ENCODE measurements at places on chromosomes 6 and 20.
A peak's percentile ranks its signal among the peaks of the same experiment; 100 is the strongest.

- no peak for DNase-seq
These were observed 171.4 kb upstream of the PRSS16 start for GRCh38 chr6:27076116-27076515.

- no peak for DNase-seq
These were observed 169.0 kb downstream of the UST start for GRCh38 chr6:148915810-148916209.

DNA sequence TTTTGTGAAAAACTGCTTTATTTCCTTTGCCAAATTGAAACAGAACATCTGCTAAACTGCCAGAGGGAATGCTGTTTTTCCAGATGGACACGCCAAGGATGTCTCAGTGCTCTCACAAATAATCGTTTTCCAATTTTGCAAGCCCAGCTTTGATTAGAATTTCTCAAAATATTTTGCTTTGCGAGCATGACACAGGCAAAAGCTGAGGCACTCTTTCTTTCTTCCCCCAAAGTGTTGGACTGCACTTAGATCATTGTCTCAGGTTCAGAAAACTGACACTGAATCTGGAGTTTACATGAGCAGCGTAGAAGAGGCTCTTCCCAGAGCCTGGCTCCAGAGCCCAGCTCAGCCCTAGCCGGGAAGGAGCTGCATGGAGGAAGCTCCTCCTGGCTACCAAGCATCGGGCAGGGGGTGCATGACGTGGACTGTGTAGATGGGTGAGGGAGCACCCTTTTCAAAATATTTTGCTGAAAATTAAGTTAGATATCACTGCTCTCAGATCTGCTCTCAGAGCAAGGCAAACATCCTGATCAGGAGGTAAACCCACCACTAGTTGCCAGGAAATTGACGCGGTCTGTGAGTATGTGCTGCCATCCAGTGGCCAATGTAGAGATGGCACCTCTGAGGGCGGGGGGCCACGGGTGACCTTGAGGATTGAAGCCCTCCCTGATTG is 107.5 kb downstream of the SLC22A3 start:
- peak; percentile 83 for DNase-seq

- DNase-seq, result no peak
These were observed 139.1 kb downstream of the SCML4 start for GRCh38 chr6:107684996-107685395.

DNA sequence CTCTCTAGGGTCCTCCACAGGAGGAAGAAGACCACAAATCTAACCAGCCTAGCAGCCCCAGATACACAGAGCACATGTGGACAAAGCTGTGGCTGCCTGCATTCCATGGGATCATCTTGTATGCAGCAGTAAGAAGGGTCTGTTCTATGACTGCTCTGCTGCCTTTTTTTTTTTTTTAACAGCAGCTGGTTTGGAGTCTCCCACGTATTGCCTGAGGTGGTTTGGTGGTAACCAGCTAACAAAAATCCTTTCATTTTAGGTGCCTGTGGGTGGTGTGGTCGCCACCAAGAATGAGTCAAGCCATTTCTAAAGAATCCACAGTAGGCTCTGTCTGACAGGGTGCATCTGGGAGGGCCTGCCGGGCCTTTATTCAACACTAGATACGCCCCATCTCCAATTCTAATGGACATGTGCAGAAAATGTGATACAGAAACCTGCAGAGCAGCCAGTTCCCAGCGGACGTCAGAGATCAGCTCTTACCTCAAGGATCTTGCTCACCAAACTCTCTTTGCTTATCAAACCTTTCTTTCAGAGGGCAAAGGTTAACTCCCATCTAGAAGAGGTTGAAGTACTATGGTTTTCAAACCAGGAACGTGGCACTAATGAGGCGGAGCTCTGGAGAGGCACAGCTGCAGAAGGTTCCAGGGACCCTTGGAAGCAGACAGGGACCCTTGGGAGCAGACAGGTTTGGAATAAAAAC is 32.0 kb downstream of the GNAS-AS1 start:
- peak; percentile 23 for DNase-seq

DNA sequence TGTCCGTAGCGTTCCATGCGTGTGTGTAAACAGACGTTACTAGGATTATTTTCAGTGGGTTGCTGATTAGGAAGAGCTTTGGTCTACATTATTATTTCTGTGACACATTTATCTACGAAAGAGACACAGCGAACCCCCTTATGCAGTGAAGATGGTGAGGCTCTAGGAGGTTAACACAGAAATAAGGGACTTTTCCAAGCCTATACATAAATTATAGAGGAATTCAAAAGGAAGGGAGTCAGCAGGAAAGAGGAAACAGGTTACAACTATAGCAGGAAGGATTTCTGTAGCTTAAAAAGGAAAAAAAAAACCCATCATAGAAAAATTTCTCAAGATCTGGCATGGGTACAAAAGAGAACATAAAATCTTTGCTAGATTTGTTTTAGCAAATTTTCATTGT is 12.9 kb upstream of the RPS6KA2 start:
- no peak for DNase-seq

- peak; percentile 89 for DNase-seq
These were observed 1.1 kb upstream of the JAG1 start for GRCh38 chr20:10674684-10675449.

DNA sequence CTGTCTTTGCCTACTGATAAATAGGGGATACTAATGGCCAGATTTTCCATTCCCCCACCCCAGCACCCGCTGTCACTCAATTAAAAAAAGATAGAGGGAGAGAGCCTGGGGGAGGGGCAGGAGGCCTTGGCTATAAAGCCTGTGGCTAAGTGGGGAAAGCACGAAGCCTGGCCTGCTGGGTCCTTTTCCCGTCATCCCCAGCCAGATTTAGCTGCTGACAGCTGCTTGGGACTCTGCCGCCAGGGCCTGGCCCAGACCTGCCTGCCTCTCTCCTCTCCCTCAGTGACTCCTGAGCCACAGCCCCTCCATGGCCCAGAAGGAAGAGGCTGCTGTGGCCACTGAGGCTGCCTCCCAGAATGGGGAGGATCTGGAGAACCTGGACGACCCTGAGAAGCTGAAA is at the start of gene APOBEC2:
APOBEC2 (plus strand) TSS at position 162 of the 400 bp plus-strand sequence; CDS start at position 308, 146 bp downstream.
- no peak for DNase-seq

- no peak for DNase-seq
These were observed 1.7 kb upstream of the SLC22A2 start for GRCh38 chr6:160260367-160260766.

DNA sequence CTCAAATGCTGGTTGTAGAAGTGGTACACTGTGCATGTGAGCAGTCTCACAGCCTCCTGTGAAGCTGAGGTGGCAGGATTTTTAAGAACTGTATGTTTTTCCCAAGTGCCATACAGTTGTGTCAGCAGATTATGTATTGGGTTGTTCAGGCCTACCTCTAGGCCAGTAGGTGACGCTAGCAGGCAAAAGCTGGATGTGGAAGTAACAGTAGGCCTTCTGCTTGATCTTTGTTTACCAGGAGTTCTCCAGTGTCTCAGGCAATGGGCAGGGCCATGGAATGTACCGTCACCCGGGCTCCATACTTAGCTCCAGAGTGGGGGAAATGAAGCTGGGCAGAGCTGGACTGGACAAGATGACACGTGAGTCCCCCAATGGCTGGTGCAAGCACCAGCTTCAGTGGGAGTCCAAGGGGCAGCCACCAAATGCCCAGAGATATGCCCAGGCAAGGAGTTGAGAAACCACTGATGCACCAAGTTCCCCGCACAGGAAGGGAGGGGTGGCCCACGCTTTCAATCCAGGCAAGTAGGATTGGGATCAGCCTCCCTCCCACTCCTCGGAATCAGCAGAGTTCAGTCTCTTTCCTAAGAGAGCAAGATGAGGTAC is 289.7 kb downstream of the HTR1B start:
- no peak for DNase-seq

DNA sequence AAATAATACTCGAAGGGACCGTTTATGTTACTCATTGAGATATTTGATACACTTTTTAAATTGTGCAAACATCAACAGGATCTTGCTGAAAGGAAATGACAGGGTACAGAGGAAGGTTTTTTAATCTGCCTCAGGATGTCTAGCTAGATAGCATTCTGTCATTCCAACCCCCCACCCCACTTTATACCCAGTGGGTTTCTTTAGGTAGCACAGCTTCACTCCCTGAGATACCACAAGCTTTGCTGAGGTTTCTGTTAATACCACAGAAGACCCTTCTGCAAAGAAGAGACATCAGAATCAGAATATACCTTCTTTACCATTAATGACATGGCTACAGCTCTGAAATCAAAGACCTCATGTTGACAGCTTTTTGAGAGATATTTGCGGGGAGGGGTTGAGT is 1.3 kb downstream of the PHACTR2 start:
- no peak for DNase-seq

DNA sequence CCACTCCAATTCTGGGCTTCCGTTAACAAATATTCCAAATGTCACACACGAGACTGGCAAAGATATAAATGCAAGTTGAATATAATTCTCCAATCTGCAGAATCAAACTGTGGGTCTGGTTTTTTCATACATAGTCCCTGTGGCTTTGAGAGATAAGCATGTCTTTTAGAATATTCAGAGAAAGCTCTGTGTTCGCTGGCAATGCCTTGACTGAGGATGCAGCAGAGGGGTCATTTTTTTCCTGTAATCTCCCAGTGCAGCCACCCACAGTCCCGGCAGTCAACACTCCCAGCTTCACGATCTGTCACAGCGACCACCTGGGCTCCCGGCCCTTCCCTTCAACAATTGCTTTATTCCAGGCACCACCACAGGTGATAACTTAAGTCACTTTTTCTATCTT is 30.5 kb downstream of the MUC22 start:
- no peak for DNase-seq

- no peak for DNase-seq
These were observed 75.7 kb upstream of the PTPRT start for GRCh38 chr20:43265449-43265848.

DNA sequence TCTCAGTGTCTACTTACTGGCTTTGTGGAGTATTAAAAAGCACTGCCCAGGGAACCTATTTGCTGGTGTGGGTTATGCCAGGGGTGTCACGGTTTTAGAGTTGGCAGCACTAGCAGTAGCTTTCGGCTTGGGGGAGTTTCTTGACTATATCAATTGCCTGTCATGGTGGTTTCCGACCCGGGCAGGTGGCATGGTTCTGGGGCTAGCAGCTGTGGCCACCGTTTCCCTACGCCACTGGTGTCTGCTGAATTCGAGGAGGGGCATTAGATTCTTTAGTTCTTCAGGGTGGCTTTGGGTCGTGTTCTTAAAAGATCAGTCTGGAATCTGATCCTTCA is 55.6 kb upstream of the FOXC1 start:
- no peak for DNase-seq

DNA sequence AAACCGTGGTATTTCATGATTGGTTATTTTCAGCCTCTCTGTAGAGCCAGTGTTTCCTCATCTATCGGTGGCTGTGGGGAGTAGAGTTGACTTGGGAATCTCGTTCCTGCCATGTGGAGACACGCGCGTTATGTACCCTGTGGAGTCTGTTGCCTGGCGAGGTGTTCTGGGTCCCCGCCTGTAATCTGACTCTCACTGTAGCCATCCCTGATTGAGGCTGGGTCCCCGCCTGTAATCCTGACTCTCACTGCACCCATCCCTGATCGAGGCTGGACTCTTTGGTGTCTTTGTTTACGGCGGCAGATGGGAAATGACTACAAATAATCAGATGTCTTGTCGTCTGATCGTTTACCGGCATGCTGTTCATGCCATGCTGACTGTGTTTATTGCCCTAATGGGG is 153.9 kb downstream of the DTNBP1 start:
- no peak for DNase-seq

GRCh38 chr6:141472162-141472928 is 660.4 kb upstream of the GJE1 start:
- DNase-seq, result no peak
